ENCODE measurements at places on chromosomes 1 and 21.

DNA sequence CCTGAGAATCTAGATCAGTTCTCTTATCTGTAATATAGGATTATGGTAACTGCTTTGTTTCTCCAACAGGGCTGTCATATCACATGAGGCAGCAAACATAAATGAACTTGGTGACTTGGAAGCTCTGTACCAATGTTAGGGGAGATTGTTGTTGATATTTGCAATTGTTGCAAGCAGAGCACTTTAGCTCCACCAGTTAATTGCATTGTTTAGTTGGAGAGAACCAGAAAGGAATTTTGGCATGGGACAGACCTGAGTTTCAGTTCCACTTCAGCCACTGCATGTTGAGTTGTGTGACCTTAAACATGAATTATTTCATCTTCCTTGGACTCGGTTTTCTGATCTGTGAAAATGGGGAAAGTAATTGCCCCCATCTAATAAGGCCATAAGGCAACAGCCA is 142.3 kb upstream of the JUN start:
- no peak for DNase-seq

GRCh38 chr1:53091841-53092645 is 30.0 kb downstream of the PODN start:
- no peak for DNase-seq

- no peak for DNase-seq
These were observed 27.9 kb upstream of the BATF3 start for GRCh38 chr1:212727386-212728181.

GRCh38 chr1:218048828-218049420 is 236.2 kb upstream of the RRP15 start:
- no peak for DNase-seq

- no peak for DNase-seq
These were observed 40.1 kb upstream of the HMCN1 start for GRCh38 chr1:185694081-185694480.

DNA sequence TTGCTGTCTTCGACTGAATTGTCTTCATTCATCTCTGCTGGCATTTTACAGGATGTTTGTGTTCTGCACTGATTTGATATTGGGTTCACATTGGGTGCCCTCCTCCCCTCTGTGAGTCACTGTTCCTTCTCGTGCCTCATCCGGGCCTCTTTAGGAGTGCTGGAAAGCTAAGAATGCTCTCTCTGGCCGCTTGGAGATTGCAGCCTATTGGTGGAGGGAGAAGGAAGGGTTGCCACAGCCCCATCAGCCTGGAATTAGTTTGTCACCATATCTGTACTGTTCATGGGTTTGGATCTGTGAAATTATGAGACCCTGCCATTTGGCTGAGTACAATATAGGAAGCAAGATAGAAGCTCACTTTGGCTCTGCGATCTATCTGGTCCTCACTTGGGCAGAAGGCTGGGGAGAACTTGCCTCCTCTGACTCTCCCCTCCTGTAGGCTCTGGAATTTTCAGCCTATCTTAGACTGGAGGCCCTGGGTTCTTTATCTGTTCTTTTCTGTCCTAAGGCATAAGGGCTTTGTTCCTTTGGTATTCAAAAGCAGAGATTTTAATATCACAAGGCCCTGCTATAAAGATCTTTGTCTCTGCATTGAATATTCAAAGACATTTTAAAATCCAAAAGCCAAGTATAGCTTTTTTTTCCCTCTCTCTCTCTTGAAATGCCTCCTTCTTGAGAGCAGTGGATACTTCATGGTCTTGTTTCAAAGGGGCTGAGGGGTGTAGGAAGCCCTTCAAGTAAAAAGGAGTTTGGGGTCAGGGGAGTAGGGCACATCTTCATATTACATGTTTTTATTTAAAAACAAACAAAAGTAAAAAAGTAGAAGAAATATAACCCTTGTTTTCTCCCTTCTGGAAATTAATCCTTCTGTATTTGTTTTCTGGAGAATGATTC is 347.9 kb downstream of the ZP4 start:
- DNase-seq = no peak

DNA sequence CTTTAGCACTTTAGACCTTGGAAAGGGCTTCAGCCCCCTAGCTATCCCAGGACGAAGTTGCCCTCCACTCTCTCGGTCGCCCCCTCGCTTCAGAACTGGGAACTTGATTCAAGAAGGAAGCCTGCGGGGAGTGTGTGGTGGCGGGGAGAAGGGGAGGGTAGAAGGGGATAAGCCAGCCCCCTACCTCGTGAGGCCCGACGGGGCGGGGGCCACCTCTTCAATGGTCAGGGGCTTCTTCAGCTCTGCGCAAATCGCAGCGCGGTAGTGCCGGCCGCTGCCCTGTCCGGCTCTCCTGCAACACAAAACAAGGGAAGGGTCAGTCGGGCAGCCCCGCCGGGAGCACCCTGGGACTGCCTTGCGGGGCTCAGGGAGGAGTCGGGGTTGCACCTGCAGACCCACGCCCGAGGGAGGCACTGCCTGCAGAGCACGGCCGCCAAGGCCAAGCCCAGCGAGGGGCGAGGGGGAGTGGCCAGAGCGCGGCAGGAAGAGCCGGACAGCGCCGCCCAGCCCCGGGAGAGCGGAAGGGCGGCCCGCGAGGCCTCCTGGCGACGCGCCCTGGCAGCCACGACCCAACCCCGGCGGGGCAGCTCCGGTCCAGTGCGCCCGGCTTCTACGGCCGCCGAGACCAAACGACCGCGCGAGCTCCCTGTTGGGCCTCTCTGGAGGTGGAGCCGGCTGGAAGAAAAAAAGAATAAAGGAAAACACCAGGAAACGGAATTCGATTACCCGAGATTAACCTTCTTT is 56.2 kb upstream of the RASAL2 start:
- no peak for DNase-seq

- DNase-seq = no peak
These were observed 6.7 kb upstream of the MYOM3 start for GRCh38 chr1:24118410-24119242.

GRCh38 chr1:84795966-84796600 is 96.9 kb downstream of the LPAR3 start:
- no peak for DNase-seq

DNA sequence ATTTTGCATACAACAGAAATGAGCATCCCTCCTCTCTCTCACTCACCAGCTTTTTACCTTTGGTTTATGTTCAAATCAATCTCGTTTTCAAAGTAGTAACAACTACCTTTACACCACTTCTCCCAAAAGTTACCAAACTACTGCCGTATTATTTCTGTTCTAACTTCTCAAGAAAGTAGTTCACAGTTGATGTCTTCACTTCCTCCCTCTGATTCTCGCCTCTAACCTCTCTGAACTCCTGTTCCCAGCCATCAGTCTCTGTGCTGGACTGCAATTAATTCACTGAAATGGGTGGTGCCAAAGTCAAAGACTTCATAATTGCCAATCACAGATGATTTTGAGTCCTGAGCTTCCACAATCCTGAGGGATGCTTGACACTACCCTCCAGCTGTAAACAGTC is 54.0 kb downstream of the ZNF281 start:
- DNase-seq = no peak

DNA sequence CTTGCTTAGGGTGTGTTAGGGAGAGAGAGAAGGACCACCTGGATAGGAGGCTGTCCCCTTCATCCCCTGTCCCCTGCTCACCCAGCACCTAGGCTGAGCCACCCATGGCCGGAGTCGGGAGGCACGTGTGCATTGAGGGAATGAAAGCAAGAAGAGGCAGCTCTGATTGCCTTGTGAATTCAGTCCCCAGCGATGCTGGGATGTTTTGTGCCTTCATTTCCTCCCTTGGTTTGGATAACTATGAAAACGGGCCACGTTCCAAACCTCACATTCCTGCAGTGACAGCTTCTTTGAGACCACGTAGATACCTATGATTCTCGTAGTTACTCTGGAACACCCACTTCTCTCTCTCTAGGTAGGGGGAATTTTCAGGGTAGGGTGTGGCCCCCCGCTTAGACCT is 67.1 kb downstream of the MAN1C1 start:
- no peak for DNase-seq

DNA sequence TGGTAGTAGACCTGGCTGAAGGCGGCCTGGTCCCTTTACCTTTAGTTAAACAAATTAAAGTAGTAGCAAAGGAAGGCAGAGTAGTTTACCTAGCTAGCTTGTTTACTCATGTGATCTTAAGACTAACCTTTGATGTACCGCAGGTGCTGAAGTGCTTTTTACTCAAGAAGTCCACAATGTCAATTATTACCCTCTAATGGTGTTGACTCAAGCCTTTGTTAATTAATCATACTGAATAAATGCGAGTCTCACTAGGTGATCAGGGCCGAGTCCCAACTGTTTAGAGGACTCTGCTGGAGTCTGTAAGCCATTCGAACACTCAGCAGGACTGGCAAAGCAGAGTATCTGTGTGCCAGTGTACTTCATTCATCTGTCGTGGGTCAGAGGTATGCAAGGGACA is 381.1 kb upstream of the NCAM2 start:
- no peak for DNase-seq

- no peak for DNase-seq
These were observed 898 bp downstream of the MFSD2A start for GRCh38 chr1:39955547-39956539.

GRCh38 chr1:207284209-207284897 is 37.1 kb upstream of the CD55 start:
- no peak for DNase-seq

GRCh38 chr1:8121261-8122159 is 95.4 kb upstream of the ERRFI1 start:
- DNase-seq = no peak

- no peak for DNase-seq
These were observed 10.7 kb downstream of the GOLPH3L start for GRCh38 chr1:150686275-150686674.

DNA sequence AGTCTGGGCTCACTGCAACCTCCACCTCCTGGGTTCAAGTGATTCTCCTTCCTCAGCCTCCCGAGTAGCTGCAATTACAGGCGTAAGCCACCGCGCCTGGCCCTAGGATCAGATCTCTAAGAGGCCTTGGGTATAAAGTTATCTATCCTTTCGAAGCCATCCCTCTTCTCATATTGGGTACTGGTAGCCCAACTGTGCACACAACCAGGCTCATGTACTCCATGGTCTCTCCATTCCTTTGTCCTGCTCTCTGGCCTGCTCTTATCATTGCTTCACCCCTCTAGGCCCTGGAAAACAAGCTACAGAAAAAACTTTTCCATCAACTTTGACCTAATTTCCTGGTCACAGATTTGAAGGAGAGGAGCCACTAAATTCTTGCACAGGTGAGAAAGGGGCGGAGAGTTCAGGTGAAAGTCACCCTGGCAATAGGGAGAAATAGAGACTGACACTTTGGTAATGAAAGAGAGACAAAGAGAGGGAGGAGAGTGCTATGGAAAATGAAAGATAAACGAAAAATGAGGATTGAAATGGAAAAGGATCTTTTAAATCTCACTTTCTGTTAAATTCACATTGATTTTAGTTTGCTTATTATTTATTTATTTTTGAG is 6.0 kb downstream of the TXNIP start:
- DNase-seq = no peak

- DNase-seq = no peak
These were observed 143.6 kb downstream of the LRRC7 start for GRCh38 chr1:69711190-69711930.

GRCh38 chr1:19734056-19734455 is 65.7 kb downstream of the TMCO4 start:
- no peak for DNase-seq

DNA sequence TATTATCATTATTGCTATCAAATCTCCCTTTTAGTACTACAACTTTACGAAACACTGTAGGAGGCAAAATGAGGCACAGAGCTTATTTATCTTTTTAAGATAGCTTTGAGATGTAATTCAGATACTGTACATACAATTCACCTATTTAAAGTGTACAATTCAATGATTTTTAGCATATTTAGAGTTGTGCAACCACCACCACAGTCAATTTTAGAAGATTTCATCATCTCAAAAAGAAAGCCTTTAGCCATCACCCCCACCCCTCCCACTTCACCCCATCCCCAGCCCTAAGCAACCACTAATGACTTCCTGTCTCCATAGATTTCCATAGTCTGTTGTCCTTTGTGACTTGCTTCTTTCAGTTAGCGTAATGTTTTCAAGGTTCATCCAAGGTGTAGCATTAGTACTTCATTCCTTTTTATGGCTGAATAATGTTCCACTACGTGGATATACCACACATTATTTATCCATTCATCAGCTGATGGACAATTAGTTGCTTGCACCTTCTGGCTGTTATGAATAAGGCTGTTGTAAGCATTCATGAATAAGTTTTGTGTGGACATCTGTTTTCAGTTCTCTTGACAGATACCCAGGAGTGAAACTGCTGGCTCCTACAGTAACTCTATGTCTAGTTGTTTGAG is 9.4 kb upstream of the CAPN9 start:
- no peak for DNase-seq

DNA sequence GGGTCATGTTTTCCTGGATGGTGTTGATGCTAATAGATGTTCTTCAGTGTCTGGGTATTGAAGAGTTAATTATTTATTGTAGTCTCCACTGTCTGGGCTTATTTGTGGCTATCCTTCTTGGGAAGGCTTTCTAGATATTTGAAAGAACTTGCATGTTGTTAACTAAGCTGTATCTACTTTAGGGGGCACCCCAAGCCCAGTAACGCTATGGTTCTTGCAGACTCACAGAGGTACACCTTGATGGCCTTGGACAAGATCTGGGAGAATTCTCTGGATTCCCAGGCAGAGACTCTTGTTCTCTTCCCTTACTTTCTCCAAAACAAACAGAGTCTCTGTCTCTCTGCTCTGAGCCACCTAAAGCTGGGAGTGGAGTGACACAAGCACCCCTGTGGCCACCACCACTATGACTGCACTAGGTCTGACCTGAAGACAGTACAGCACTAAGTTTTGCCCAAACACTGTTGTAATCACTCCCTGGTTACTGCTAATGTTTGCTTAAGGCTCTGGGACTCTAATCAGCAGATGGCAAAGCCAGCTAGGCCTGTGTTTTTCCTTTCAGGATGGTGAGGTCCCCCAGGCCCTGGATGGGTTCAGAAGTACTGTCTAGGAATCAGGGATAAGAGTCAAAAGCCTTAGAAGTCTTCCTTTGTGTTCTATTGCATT is 76.5 kb upstream of the C1orf21 start:
- no peak for DNase-seq

DNA sequence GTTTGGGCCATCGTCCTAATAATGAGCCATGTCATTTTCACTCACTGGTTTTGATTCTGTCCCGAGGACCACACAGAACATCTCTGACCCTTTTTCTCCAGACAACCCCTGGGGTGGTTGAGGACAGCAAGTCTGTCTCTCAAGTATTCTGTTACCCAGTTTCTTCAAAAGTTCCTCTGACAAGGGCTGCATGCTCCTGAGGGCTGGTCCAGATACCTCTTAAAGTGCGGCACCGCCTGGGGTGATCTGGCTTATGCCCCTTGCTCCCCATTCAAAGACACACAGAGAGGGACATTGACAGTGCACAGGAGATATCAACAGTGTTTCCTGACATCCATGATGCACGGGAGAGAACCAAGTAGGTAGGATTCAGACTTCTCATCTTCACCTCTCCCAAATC is 132.9 kb upstream of the EDN2 start:
- no peak for DNase-seq

GRCh38 chr1:205270764-205271163 is 43.0 kb downstream of the TMCC2 start:
- DNase-seq = no peak

DNA sequence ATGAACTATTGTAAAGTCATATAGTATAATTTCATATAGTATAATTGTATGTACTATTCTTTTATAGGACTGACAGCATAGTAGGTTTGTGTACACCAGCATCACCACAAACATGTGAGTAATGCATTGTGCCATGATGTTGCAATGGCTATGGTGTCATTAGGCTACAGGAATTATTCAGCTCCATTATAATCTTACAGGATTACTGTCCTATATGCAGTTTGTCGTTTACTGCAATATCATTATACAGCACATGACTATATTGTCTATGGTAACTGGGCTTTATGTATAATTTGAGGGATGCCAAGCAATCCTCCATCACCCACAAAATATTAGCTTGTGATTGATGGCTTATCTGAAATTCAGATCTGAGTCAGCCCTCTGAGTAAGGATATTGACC is 54.2 kb upstream of the PBX1 start:
- no peak for DNase-seq

All from stimulated activated CD8-positive, alpha-beta memory T cell treated with anti-CD3 and anti-CD28 coated beads, Interleukin-7, amount 100 ng/mL, for 1 hour (primary cell).